ENCODE measurements at places on chromosomes 5 and 9.

- peak; percentile 81 for DNase-seq
Observed at GRCh38 chr9:129568560-129569501, 52.1 kb downstream of the C9orf50 start.

- no peak for DNase-seq
Observed at GRCh38 chr9:18678821-18679590, 205.1 kb downstream of the ADAMTSL1 start.

- peak; percentile 86 for DNase-seq
Observed at GRCh38 chr9:16626577-16627130, 243.8 kb downstream of the BNC2 start.

DNA sequence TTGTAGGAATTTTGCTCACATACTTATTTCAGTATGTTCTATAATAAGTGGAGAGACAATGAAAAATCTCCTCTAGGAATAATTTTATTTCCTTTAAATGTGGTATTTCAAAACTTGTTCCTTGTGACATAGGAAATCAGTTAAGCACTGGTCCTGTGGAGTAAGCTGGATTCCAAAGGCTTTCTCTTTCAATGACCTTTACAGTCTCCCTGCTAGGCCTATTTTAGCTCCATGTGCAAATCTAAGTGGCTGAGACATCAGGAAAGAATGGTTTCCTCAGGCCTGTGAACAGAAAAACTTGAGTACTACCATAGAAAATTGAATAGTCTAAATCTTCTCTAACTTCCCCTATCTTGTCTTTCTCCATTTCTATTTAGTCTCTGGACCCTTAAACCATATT, 514.2 kb upstream of the TLE4 start:
- no peak for DNase-seq

DNA sequence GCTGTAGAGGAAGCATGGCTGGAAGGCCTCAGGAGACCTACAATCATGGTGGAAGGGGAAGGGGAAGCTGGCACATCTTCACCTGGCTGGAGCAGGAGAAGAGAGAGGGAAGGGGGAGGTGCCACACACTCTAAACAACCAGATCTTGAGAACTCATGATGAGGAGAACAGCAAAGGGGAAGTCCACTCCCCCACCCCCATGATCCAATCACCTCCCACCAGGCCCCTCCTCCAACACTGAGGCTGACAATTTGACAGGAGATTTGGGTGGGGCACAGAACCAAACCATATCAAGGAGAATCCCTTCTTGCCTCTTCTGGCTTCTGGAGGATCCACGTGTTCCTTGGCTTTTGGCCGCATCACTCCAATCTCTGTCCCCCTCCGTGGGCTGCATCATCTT, 13.1 kb upstream of the CMBL start:
- no peak for DNase-seq

- no peak for DNase-seq
Observed at GRCh38 chr5:88736494-88736893, 146.5 kb downstream of the MEF2C start.

DNA sequence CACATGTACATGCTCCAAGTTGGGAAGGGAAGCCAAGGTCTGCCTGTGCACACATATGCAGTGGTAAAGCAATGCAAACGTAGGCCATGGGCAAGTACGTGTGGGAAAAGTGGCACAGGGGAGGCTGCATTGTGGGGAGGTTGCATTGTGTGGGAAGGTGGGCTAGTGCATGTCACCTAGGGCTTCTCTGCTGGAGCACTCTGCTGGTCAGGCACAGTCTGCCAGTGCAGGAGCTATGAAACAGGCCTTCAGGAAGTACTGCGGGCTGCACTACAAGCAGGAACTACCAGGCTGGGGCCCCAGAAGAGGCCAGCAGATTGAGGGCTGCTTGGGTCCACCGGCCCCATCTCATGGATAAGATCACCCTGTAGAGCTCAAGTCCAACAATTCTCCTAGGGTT, 1694.6 kb upstream of the CDH6 start:
- DNase-seq, result no peak

- no peak for DNase-seq
Observed at GRCh38 chr5:83494666-83495065, 23.1 kb downstream of the VCAN start.

DNA sequence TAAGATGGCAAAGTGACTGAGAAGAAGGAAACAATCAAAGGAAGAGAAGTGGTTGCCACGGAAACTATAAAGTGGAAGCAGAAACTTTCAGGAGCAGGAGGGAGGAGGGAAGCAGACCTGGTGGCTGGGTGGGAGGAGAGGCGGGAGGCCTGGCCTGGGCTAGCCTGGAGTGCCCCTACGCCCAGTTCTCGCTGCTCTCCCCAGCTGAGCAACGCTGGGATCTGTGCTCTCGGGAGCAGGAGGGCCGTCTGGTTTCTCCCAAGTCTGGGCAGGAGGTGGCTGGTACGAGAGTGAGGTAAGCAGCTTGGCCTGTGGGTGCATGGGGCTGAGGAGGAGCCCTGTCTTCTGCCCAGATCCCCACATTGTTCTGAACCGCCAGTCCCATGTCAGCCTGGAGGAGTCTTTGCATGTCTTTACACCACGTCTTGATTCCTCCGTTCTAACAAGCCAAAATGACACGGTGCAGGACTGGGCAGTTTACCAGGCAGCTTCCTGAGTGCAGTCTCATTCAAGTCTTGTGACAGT, 15.0 kb upstream of the DAB2IP start:
- DNase-seq, result peak; percentile 84

DNA sequence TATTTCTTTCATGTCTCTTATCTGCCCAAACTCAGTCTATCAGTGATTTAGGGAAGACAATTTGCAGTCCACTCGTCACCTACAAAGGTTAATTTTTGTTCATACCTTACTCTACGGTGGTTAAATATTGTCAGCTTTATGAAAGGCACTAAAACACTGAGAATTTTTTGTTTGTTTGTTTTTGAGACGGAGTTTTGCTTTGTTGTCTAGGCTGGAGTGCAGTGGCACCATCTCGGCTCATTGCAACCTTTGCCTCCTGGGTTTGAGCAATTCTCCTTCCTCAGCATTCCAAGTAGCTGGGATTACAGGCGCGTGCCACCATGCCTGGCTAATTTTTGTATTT, 26.4 kb upstream of the TXN start:
- DNase-seq, result no peak

GRCh38 chr9:7316967-7317366, 482.6 kb downstream of the DMAC1 start:
- no peak for DNase-seq

GRCh38 chr5:9212605-9213004, 333.3 kb downstream of the SEMA5A start:
- DNase-seq, result no peak

- DNase-seq, result peak; percentile 35
Observed at GRCh38 chr9:89882930-89883361, 278.1 kb downstream of the GADD45G start.

GRCh38 chr5:94944160-94944559, 325.7 kb downstream of the SLF1 start:
- DNase-seq, result no peak

- DNase-seq, result no peak
Observed at GRCh38 chr9:135620558-135620957, 18.8 kb downstream of the GLT6D1 start.

- DNase-seq, result no peak
Observed at GRCh38 chr9:29203244-29203930, 1630.1 kb upstream of the C9orf72 start.

DNA sequence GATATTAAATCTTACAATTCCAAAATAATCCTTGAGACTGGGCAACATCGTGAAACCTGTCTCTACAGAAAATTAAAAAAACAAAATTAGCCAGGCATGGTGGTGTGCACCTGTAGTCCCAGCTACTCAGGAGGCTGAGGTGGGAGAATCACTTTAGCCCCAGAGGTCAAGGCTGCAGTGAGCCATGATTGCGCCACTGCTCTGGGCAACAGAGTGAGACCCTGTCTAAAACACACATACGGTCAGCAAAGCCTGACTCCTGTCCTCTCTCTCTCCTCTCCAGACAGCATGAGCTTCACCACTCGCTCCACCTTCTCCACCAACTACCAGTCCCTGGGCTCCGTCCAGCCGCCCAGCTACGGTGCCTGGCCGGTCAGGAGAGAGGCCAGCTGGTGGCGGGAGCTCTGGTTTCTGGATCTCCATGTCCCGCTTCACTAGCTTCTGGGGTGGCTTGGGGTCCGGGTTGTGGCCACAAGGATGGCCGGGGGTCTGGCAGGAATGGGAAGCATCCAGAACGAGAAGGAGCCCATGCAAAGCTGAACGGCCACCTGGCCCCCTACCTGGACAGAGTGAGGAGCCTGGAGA, 9.0 kb upstream of the PDCL start:
- no peak for DNase-seq

GRCh38 chr5:33129309-33129708, 311.5 kb upstream of the TARS1 start:
- DNase-seq, result no peak

GRCh38 chr9:133492061-133493021, 13.4 kb upstream of the SLC2A6 start:
- DNase-seq, result no peak

GRCh38 chr9:14258660-14259239, 55.2 kb downstream of the NFIB start:
- DNase-seq, result no peak

DNA sequence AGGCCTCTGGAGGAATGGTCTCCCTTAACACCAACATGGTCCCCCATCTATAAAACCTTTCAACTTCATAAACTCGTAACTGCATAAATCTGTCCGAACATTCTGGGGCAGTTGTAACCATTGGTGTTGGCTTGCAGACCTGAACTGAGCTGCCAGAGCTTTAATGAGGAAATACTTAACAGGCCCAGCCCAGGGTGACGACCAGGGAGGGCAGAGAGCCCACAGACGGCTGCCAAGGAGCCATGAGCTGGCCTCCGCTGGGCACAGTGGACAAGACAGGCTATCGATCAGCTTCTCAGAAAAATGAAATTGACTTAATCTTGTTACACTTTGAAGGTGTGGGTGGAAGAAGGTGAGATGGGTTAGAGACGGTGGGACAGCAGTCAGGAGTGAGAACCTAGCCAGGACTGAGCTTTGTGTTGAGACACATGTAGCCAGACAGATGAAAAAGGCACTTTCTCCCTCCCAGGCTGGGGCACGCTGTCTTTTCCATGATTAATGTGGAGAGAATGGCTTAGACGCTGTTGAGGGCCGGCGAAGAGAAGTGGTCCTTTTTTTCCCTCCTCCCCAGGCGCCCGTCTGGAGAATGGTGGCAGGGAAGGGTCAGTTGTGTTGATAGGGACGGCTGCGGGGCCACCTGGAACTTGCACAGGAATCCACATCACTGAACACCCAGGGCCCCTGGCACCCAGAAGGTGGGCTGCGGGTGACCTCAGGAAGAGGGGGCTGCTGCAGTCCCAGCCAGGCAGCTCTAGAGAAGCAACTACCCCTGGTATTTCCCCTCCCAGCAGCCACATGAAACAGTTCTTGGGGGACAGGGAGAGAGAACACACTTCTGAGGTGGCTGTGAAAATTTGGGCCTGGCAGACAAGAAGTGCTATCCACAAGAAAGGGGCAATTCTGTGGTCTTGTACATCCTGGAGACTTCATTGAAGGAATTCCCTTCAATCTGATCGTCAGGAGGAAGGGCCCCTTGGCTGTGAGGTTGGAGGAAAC, 27.3 kb upstream of the TCOF1 start:
- DNase-seq, result no peak

DNA sequence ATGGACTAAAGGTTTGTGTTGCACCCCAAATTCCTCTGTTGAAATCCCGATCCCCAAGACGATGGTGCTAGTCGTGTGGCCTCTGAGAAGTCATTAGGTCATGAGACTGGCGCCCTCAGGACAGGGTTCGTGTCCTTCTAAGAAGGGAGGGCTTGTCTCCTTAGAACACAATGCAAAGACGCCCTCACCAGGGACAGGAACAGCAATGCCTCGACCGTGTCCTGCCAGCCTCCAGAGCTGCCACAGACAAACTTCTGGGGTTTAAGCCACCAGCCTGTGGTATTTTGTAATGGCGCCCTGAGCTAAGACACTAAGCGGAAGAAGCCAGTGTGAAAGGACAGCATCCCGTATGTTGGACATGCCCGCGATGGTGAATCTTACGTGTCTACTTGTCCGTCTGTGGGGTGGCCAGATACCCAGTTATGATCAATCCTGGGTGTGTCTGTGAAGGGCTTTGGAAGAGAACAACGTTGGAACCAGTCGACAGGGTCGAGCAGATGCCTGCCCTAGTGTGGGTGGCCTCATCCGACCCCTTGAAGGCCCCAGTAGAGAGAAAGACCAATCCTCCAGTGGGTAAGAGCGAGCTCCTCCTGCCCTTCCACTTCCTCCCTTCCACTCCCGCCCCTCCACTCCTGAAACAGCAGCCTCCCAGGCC, 279.2 kb upstream of the IRX2 start:
- DNase-seq, result no peak

- peak; percentile 29 for DNase-seq
Observed at GRCh38 chr5:157362012-157362411, 96.1 kb downstream of the CYFIP2 start.

- DNase-seq, result no peak
Observed at GRCh38 chr9:16121168-16121567, 568.3 kb downstream of the CCDC171 start.

DNA sequence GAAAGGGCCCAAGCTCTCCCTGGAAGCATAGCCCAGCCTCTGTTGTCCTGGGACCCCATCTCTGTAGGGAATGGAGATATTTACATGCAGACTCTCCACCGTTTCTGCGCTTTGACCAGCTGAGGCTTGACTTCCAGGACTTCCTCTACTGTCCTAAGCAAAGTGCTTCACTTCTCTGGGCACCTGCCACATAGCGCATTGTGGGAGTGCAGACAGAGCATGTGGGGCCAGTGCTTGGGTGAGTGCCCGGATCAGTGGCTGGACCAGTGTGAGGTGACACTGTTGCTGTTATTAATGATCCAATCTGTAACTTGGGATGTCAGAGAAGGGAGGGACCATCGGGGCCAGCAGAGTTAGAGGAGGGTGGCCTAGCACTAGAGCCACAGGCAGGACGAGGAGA, 10.5 kb downstream of the CXCL14 start:
- DNase-seq, result no peak

- no peak for DNase-seq
Observed at GRCh38 chr5:2156358-2157059, 273.8 kb upstream of the IRX4 start.

DNA sequence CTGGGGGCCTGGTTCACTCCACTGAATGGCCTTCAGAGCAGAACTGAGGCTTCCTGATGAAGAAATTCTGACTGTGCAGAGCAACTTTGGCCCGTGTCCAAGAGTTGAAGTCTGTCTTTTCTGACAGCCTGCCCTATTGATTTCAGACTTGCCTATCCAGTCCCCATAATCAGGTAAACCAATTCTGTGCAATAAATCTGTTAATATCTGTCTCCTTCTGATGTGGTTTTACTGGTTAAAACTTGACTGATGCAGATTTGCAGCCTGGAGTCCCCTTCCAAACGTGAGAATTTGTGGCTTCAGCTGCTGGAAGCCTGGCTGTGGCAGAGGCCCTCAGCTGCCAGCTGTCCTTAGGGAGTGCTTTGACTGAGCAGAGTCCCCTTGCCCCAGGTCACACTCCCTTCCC, 283.9 kb upstream of the ANKRD55 start:
- no peak for DNase-seq

GRCh38 chr9:107715740-107716139, 226.2 kb upstream of the KLF4 start:
- DNase-seq, result no peak

DNA sequence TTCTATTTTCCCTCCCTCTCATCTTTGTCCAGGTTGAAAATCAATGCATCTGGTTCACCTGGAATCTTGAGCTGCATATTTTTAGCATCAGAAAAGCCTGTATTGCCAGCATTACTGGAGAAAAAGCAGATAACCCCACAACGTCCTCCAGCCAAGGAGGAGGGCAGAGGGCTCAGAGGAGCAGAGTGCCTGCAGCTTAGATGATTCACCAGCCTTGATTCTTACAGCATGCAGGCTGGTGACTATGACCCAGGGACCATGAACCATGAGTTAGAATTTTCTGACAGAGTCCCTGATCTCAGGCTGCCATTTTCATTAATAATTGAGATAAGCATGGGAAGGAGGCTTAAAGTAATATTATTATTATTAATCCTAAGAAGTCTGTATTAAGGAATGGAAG, 278.2 kb downstream of the BRINP1 start:
- DNase-seq, result peak; percentile 63

All from islet precursor cell (in vitro differentiated cells).